CD4-positive, alpha-beta T cell (primary cell): ENCODE measurements at places on chromosomes 3 and 15.

GRCh38 chr15:74616366-74616939 lies 817 bp downstream of the CLK3 start:
- peak; percentile 45 for DNase-seq

DNA sequence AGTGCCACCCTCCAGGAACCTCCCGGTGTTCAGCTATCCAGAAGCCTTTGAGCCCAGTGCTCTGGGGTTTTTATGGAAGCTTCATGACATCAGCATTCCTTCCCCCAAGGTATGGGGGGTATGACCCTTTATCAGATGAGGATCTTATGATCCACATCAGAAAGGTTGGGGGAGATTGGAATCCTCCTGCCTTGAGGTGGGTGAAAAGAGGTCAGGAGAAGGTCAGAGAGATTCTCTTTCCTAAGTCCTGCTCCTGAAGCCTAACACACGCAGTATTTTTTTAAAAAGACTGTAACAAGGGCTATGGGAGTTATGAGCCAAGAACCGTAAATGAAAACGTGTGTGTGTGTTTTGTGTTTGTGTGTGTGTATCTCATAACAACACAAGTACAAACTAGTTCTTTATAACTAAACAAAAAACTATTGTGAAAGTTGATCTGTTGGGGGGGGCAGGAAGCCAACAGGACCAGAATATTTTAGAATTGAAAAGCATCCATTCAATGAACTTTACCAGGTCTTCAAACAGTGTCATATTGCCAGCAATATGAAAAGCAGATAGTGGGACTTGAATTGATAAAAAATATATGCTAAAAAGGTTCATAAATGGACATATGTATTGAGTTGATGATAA lies 13.2 kb downstream of the MKRN3 start:
- no peak for DNase-seq

DNA sequence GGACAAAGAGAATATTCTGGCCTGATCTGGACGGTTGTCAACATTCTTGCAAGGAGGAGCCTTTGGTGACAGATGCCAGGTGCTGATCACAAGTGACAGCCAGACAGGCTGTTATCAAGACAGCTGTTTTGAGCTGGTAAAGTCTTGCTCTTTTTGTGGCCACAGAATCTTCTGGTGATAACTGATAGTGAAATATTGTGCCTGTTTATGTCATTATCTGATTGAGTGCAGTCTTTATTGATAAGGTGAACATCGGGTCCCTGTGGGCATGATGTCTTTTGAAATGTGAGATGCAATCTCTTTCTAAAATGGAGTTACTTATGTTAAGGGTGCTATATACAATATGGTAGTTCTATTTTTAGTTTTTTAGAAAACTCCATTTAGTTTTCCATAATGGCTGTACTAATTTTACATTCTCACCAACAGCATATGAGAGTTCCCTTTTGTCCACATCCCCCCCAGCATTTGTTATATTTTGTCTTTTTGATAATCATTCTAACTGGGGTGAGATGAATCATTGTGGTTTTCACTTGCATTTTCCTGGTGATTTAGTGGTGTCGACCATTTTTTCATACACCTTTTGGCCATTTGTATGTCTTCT lies 10.7 kb downstream of the CEP63 start:
- no peak for DNase-seq

- DNase-seq = no peak
Measured at GRCh38 chr15:81074773-81075172, 59.3 kb upstream of the CFAP161 start.

DNA sequence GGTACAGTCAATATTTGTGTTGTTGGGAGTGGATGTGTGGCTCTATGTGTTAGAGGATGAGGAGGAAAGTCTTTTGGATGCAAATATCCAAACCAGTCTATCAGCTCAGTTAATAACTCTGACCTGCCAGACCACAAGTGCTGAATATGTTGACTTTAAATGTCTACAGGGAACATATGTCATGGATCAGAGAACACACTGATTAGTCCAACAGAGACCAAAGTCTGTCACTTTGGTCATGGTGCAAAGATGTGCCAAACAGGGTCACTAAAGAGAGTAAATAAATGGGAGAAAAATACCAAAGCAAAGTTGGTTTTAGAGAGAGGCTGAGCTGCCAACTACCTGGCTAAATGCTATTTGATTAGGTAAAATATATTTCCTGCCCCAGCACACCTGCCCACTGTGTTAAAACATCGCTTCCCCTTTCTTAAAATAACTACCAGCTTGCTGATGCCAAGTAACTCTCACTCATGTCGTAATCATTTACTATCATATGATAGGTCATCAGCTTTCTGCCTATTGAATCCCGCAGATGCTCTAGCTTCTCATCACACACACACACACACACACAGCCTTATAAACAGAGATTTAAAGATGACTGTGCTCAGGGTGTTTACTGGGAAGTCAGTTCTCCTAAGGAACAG lies 173.3 kb downstream of the PDZRN3 start:
- DNase-seq = no peak

DNA sequence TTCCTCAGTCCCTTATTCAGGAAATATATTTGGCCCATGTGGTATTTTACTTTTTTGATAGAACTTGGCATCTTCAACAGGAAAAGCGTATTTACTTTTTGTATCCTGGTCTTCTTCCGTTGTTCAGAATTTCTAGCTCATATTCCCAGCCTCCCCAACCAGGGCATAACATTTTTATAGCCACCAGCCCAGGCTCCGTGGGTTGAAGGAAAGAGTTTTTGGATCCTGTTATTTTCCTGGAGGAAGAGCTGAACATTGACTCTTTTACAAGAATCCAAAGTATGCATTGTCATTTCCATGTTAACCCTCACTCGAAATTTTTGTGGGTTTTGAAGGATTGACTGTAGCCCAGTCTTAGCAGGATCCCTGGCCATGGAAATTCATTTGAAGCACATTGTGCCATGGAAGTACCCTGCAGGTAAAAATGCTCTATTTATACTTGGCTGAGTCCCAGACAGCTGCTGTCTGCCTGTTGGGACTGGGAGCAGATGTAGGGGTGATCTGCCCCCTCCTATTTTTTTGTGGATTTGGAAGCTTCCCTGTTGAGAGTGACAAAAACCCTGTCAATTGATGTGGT lies 98.8 kb downstream of the AKAP13 start:
- no peak for DNase-seq

DNA sequence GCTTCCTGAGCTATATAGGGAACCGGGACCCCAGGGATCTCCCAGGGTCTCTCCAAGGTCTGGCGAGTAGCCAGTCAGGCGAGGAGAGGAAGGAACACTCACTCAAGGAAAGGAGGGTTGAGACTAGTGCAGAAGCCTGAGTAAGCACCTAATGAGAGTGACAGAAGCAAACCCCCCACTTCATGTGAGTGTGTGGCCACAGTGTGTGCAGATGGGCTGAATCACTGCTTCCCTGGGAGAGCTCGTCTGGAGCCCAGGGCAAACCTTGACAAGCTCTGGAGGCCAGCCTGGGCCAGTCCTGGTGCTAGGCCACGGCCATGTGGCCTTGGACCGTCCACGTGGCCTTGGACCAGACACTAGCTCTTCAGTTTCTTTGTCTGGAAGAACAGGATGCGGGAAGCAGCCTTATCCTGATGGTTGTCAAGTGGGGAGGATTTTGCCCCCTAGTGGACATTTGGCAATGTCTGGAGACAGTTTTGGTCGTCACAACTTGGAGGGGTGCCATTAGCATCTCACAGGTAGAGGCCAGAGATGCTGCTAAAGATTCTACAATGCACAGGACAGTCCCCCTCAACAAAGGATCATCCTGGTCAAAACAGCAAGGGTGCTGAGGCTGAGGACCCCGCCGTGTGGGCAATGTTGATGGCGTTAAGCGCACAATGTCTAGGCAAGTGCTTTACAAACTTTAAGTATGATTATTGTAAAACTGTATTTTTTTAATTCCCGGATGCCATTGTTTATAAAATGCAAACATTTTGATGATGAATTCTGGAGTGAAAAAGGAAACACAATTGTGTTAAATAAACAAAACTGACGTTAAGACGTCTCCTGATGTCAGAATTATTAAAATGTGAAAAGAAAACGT lies 34.8 kb upstream of the CTSH start:
- DNase-seq = peak; percentile 66

DNA sequence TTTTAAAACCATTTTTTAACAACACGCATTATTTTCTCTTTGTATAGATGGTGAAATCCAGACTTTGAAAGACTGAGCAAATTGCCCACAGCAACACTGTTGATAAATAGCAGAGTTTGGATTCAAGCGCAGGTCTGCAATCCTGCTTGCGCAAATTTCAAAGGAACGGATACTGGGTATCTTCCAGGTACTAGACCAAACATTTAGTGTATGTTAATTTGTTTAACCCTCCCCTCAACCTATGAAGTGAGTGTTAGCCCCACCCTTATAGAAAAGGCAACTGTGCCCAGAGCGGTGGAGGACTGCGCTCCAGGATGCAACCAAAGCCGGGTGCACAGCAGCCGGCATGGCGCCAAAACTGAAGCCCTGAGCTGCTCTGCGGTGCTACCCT lies 103.8 kb downstream of the CPN2 start:
- no peak for DNase-seq

- DNase-seq = no peak
Measured at GRCh38 chr15:33985751-33986150, 17.5 kb downstream of the CHRM5 start.

GRCh38 chr15:41827290-41827879 lies 507 bp upstream of the JMJD7 start:
- DNase-seq = peak; percentile 64

DNA sequence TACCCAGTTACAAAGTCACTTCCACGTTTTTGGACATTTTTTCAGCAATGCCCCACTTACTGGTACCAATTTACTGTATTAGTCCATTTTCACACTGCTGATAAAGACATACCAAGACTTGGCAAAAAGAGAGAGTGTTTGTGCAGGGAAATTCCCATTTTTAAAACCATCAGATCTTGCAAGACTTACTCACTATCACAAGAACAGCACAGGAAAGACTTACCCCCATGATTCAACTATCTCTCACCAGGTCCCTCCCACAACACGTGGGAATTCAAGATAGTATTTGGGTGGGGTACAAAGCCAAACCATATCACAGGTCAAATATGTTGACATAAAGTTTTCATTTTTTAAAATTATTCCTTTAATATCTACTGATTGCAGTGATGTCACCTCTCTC lies 16.2 kb upstream of the ABI3BP start:
- no peak for DNase-seq

DNA sequence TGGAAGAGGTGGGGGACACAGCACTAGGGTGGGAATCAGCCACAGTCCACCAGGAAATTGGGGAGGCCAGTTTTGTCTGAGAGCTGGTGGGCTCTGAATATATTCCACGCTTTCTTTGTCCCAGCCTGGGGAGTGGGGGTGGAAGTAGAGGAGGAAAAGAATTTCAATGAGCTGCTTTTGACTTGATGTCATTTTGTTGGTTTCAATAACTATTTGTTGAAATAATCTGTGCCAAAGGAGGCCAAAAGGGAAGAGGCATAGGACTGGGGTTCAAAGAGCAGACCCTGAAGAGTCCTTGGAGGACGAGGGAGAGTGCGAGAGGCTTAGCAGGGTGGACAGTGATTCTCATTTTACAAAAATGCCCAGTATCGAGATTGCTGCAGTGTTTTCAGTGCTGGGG lies 262.3 kb downstream of the SHQ1 start:
- no peak for DNase-seq

GRCh38 chr3:104781112-104781511 lies 585.6 kb upstream of the ALCAM start:
- DNase-seq = no peak

- DNase-seq = no peak
Measured at GRCh38 chr3:123383091-123384053, 65.5 kb downstream of the ADCY5 start.

GRCh38 chr15:65050270-65050669 lies 5.1 kb downstream of the SLC51B start:
- DNase-seq = no peak

DNA sequence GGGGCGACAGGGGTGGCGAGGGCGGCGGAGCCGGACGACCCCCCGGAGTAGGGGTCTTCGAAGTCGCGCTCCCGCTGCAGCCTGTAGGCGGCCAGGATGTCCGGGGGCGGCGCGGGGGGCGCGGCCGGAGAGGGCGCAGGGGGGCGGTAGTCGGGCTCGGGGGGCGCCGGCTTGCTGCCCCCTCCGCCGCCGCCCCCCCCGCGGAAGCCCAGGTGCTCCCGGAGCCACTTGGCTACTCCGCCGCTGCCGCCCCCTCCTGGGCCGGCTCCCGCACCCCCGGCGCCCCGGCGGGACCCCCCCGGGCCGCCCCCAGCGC lies 230 bp downstream of the SHF start:
- DNase-seq = no peak

- no peak for DNase-seq
Measured at GRCh38 chr3:138078096-138078495, 37.3 kb downstream of the DZIP1L start.

- no peak for DNase-seq
Measured at GRCh38 chr3:156456771-156457224, 98.1 kb downstream of the SSR3 start.

GRCh38 chr3:44436181-44436580 lies 41.3 kb downstream of the ZNF445 start:
- DNase-seq = no peak

- no peak for DNase-seq
Measured at GRCh38 chr3:149625795-149626194, 32.0 kb downstream of the WWTR1 start.

DNA sequence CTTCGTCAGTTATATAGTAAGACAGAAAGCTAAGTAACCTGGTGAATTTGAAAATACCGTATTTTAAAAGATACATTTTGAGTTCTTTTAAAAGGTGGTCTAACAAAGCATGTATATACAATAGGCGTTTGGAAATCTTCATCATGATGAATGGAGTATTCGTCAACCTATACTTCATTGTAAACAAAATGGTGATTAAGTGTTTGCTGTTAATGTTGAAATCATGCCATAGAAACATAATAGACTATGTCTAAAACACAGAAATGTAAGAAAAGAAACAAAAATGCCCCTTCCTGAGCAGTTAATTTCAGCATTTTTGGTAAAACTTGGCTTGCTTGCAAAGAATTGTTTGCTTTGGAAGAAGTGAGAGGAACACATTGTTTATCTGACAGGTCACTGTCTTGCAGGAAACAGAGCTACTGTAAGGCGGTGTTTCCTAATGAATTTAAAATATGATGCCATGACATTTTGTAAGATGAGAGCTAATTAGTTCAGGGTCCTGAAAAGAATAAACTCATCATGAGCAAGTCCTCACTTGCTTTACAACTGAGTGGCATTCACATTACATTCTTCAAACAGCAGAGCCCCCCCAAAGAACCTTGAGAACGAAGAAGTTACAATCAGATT lies 126.7 kb downstream of the SERPINI1 start:
- no peak for DNase-seq

DNA sequence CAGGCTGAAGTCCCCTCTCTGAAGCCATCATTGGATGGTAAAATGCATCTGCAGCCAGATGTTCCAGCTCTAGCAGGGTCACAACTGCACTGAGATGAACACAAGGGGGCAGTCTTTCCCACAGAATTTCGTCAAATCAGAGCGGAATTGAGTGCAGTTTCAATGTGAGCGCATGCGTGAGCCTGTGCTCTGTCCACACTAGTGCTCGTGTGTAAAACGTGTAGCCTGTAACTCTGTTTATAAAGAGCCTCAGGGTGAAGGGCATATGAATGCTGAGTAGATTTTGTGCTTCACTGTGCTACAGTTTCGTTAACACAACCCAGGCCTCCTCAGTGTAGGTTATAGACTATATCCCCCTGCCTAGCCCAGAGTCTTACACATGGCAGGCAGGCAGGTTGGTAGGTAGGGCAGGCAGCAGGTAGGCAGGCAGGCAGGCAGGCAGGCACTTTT lies 92.7 kb upstream of the GOLGA6L4 start:
- DNase-seq = peak; percentile 66
